ENCODE measurements at places on chromosomes 7 and 10.

GRCh38 chr10:102401342-102401654, 5.8 kb downstream of the NFKB2 start:
- DNase-seq: no peak

DNA sequence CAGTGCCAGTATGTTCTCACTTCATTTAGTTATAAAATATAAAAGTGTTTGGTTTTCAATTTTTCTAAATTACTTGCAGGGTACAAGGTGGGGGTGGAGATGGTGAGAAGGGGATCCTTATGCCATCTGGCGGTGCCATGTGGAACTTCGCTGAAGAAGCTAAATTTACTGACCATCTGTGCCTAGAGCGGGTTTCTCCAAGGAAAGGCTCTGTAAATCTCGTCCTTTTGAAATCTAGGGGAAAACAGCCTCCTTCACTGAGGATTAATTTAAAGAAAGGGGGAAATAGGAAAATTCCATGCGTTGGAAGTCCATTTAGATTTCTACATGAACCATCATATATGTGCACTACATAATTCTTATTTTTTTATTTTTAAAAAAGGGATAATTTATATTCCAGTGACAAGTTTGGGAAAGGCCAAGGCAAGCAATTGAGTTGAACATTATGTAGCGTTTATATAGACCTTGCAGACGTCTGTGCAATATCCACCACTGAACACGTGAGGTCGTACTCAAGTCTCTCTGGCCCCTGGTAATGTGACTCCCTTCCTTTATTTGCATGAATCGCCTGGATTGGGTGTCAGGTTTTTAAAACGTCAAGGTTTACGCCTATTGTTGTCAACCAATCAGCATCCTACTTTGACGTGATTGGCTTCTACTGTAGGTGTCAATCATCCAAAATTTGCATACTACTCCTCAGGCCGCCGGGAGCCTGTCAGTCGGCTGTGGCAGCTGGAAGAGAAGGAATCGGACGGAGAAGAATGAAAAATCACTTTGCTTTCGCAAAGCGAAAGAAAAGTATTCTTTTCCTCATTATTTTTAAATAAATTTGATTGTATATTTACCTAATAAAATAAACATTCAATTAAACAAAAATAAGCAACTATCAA, 297.1 kb upstream of the NFE2L3 start:
- DNase-seq: no peak

- no peak for DNase-seq
Observed at GRCh38 chr10:55212051-55212450, 411.0 kb upstream of the PCDH15 start.

DNA sequence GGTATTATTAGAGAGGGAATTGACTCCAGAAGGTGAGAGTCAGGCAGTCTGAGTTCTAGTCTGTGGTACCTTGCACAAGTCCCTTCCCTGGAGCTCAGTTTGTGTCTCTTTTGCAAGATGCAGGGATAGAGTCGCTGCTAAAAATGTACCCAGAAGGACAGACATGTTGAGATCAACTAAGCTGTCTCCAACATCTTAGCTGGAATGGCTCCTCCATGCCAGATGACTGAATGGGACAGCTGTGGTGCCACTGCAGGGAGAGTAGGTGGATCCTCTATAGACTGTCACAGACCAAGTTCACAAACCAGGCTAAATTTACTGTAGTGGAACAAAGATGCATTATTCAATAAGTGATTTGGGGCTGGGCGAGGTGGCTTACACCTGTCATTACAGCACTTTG, 120.1 kb downstream of the NEURL1 start:
- no peak for DNase-seq

GRCh38 chr7:75611557-75612178, 119.5 kb downstream of the SPDYE5 start:
- no peak for DNase-seq

- no peak for DNase-seq
Observed at GRCh38 chr7:107920048-107920772, 29.2 kb downstream of the DLD start.

GRCh38 chr10:55474258-55474657, 673.2 kb upstream of the PCDH15 start:
- DNase-seq: no peak

- DNase-seq: no peak
Observed at GRCh38 chr7:32170838-32171237, 100.6 kb upstream of the PDE1C start.

DNA sequence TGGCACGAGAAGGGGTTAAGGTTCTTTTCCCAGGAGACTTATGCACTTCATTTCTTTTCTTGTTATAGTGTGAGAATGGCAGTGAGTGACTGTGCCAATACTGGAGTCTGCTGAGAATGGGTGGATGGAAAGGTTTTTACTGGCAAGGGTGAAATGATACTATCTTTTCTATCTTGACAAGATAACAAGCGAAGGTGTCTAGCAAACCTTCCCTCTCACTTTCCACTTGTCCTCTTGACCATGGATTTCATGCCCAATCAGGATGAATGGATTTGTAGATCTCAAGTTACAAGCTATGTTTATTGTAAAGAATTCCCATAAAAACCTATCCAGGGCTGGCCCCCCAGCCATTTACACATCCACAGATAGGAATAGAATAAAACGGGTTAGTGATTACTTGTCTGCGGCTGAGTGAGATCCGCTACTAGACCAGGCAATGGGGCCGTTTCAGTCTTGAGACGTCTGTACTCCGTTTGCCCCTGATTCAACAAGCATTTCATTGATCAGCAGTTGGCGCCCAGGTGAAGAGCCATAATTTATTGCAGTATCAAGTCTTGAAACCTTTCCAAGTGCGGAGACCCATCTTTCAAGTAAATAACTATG, 152.6 kb downstream of the PRKCQ start:
- no peak for DNase-seq

GRCh38 chr10:37976880-37977203, 395 bp upstream of the ZNF25 start:
- DNase-seq: no peak

GRCh38 chr7:46165276-46165675, 244.2 kb upstream of the IGFBP3 start:
- no peak for DNase-seq

DNA sequence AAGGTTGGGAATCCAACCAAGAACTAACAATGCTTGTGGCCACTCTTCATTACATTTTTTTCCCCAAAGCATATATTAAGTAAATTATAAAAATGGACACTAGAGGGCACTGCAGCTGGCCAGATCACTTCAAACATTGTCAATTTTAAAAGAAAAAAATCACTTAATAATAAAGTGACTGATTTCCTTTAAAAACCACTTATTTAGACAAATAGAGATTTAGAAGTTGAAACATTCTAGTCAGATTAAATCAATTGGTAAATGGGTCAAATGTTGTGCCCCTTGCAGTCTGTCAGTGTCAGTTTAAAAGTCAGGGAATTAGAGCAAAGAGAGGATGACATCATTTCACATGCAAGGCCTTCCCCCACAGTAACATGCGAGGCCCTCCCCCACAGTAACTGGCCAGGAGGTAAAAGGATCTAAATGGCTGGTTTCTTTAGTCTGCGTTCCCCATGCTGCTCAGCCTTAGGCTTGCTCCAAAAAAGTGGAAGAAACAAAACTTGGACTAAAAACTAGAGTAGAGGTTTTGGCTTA, 177.9 kb downstream of the SKAP2 start:
- DNase-seq: no peak

DNA sequence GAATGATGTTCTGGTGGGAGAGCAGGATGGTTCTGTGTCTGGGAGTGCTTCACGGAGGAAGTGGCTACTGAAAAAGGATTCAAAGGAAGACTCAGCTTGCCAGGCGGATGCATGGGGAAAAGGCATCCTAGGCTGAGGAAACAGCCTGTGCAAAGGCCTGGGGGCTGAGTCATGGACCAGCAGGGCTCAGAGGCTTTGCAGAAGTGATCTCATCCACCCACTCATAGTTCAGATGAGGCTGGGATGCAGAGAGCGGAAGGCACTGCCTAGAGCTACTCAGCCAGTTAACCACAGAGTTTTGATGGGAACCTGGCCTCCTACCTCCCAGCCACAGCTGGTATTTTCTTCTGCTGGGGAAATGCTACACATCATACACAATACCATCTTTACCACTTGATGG, 15.8 kb upstream of the ADAMTS14 start:
- DNase-seq: no peak

DNA sequence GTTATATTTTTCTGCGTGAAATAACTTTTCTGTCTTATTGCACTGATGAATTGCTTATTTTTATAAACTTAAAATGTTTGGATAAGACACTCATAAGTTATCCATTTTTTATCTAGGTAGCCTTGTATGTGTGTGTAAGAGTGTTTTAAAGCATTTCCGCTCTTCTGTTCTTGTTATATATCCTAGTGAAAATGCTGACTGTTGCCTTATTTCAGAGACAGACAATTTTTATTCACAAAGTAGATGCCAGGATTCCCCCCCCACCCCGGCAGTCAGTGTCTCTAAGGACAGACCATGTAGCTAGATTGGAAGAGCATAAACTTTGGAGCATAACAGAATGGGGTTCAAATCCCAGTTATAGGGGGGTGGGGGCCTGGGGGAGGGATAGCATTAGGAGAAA, 1.6 kb downstream of the SMC3 start:
- DNase-seq: no peak

DNA sequence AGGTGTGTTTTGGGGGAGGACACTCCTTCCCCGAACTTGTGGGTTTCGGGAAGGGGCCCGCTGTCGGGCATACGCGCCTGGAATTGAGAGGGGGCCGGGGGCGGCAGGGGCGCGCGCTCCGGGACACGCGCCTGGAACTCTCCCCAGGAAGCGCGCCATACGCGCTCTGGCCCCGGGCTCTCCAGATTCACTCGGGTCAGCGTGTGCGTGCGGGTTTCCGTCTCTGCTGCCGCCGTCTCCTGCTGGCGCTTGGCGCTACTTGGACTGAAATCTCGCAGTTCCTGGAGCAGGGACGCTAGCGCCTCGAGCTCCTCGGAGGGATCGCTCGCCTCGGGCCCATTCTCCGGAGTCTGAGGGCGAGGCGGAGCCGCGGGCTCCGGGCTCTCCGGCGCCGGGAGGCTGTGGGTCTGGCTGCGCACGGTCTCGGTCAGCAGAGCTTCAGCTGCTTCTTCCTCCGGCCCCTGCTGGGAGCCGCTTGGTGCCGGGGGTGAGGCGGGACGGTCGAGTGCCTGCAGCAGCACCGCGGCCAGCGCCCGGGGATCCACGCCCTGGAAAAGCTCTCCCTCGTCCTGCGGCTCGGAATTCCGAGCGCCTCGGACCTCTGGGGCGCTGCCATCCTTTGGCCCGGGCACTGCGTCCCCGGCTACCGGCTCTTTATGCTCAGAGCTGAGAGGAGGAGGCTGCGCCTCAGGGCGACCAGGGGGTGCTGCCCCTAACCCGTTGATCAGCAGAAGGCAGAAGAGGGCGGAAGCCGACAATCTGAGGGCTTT, 1.1 kb downstream of the VGF start:
- no peak for DNase-seq

- no peak for DNase-seq
Observed at GRCh38 chr7:116738378-116738777, 66.4 kb downstream of the MET start.

DNA sequence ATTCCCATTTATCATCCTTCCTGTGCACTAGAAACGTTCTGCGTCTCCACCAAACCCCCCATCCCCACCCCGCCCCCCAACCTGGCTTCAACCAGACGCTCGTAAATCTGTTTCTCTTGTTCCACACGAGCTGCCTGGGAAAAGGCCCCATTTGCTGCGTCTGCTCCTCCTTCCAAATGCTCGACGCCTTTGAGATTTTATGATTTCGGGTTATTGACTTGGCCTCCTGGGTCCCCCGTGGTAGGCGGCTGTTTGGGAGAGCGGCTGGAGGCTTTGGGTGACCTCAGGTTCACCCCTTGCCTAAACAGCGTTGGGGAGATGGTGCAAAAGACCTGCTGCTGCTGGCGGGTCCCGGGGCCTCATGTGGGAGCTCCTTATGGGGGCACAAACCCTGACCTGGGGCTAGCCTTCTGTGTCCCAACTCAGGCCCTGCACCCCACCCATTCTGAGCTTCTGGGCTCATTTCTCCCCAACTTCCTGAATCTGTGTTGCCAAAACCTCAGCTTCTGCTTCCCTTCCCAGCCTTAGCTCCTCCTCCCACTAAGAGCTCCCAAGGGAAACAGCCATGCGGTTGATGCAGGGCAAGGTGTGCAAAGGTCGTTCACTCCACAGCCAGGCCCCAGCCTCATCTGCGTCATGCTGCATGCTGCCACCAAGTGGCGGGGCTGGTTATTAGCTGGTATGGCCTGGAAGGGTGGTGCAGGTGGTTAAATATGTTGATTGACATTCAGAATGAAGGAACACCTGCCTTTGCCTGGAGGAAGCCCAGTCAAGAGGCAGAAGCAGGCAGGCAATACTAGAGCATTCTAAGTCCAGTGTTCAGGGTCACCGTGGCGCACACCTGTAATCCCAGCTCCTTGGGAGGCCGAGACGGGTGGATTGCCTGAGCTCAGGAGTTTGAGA, 49.1 kb upstream of the ELN start:
- DNase-seq: no peak

- DNase-seq: no peak
Observed at GRCh38 chr10:128286141-128286761, 160.0 kb upstream of the MKI67 start.

- peak; percentile 40 for DNase-seq
Observed at GRCh38 chr10:31318382-31318853, 598 bp upstream of the ZEB1 start.

DNA sequence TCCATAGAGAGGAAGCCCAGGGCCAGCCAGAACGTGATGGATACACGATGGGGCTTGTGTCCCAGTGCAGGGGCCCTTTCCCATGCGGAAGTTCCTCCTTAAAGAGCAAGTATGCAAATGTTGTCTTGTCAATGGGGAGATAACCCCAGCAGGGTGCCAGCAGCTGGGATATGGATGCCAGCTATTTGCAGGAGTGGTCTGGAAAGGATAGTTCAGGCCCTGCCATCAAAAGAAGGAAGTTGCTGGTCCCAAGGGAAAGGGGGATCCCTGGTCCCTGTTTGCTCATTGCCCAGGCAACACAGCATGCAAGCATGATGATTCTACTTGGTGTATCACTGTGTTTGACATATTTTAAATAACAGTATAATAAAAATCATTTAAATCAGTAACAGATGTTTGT, 73.1 kb upstream of the HECW1 start:
- DNase-seq: no peak

DNA sequence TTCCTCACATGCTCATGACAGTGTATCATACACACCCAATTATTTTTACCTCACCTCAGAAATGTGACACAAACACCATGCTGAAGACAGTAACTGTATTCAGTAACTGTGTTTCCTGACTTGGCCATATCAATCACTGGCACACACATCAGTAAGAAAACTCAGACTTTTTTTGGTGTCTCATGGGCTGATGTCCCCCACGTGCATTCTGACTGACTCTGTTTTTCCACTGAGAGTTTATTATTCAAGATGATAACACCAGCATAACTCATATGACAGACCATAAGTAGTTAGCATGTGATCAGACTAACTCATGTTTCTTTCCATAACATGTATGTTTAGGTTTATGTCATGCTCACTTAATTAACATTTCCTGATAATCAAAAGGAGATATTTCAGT, 124.8 kb downstream of the CD36 start:
- no peak for DNase-seq

GRCh38 chr7:33604056-33604455, 301.3 kb upstream of the BMPER start:
- no peak for DNase-seq

Data from stimulated activated CD8-positive, alpha-beta memory T cell treated with anti-CD3 and anti-CD28 coated beads, Interleukin-15, amount 100 ng/mL, for 4 hours (primary cell).